Upper lobe of left lung (tissue), 6 donors: ENCODE measurements at places on chromosomes 3 and 15. TPM values are rescaled to one million over a fixed set of nuclear protein-coding genes. Genes with fewer than 3 reads are reported as not detected.

GRCh38 chr3:197295871-197296270, 2.5 kb downstream of the DLG1 start:
- no peak for DNase-seq

- DNase-seq: peak; percentile 22
Measured at GRCh38 chr15:25178835-25179672, 224.3 kb downstream of the SNRPN start.

GRCh38 chr3:70982284-70982683, 601.2 kb downstream of the FOXP1 start:
- DNase-seq: no peak

GRCh38 chr3:62201438-62202035, 171.8 kb downstream of the FEZF2 start:
- DNase-seq: no peak

DNA sequence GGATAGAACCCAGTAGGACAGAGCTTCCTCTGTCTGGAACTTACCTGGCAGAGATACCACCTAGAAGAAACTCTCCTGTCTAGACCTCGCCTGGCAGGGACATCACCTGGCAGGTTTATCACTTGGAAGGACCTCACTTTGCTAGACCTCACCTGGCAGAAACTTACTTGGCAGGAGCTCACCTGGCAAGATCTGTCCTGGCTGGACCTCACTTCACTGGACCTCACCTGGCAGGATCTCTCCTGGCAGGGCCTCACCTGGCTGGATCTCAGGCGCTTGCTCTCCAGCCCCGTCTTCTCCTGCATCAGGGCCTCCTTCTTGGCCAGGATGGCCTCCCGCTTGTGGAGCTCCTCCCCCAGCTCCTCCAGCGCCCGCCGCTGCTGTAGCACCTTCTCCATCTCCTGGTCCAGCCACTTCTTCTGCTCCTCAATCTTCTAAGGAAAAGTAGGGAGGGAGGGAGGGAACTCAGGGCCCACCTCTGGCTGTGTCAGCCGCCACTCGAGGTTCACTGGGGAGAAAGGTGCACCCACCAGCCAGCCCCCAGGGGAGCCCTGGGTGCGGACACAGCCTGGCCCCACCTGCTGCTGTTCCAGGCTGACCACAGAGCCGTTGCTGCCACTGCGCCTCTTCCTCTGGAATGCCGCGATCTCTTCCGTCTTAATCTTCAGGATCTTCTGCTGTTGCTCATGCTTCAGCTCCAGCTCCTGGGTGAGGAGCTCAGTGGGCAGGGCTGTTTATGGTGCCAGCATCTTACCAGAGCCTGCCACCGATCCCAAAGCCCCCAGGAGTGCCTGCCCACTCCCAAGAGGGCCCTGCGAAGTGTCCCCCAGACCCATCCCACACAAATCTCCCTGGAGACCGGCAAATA, 22.5 kb downstream of the KIF7 start:
- DNase-seq: no peak

Gene BRPF1
- total RNA-seq: 27.2 TPM

GRCh38 chr3:144865948-144866347, 894.3 kb downstream of the DIPK2A start:
- DNase-seq: no peak

GRCh38 chr3:41194701-41195100, 4.6 kb upstream of the CTNNB1 start:
- DNase-seq: no peak

Gene ZWILCH
- total RNA-seq: 4.6 TPM

DNA sequence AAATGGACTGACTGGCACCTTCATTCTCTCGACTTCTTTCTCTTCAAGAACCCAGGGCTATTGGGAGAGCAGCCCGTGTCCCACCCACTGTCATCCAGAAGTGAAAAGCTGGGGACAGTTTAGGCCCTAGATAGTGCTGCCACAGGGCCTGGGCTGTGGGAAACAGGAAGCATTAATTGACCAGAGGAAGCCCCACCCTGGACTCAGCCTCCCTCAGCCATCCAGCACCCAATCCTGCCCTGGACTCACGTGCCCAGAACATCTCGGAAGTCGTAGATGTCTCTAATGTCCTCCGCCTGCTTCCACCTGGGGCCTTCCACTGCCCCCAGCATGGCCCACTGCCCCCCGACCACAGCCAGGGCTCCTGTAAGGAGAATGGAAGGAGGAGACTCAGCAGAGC, 2.3 kb downstream of the CAMK1 start:
- peak; percentile 56 for DNase-seq

- no peak for DNase-seq
Measured at GRCh38 chr15:72521682-72522081, 47.6 kb downstream of the ARIH1 start.

Gene WDR48
- total RNA-seq: 19.8 TPM

DNA sequence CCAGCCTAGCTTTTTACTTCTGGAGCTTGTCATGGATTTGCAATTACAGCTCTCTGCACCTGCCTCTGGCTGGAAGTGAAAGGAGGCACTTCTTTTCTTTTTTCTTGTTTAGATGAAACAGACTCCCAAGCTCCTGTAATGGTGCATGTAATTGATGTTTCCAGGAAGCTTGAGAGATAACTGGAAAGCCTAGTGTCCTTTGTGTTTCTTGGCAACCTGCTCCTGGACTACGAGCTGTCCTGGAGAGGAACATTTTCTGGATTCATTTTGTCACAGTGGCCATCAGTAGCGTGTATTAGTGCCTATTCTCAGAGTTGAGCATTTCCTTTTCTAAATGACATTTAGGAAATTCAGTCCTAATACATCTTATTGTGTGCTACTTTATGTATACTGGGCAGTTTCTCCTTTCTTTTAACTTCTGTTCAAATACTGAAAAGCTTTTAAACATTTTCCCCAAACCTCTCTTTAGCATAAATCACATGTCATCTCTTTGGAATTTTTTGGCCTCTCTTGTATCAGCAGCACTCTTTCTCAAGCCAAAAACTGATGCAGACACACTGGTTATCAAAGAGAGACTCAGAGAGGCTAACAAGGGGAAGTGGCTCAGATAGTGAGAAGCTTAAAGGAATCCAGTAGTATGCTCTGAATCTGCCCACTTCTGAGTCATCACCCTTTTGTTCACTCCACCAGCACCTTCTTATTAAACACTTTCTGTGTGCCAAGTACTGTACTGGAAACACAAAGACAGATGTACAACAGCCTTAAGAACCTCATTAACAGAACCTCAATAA, 62.6 kb upstream of the SLC2A2 start:
- DNase-seq: no peak

- DNase-seq: no peak
Measured at GRCh38 chr15:42102646-42103235, 8.4 kb upstream of the PLA2G4D start.

Gene PLSCR5
- not detected for total RNA-seq

Gene PRRT3
- 2.2 TPM for total RNA-seq

DNA sequence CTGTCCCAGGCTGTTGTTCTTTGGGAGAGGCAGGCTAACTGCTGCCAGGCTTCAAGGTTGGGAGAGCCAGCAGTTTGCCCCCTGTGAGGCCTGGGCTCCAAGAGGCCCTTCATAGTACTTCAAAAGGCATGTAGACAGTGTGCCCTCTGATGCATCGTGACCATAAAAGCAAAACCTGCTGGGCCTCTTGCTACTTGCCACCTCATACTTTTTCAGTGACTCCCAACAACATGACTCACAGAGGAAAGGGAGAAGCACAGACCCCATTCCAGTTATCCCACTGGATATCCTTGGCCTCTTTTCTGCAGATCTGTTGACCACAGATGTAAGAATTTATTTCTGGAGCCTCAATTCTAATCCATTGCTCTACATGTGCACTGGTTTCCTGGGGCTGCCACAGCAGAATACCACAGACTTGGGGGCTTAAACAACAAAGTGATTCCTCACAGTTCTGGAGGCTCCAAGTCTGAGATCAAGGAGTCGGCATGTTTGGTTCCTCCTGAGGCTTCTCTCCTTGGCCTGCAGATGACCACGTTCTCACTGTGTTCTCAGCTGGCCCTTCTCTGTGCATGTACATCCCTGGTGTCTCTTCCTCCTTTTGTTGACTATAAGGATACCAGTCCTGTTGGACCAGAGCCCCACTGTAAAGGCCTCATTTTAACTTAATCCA, 8.9 kb upstream of the NSMCE3 start:
- DNase-seq: no peak

Gene LEO1
- 25.1 TPM for total RNA-seq

- DNase-seq: no peak
Measured at GRCh38 chr3:152291649-152292066, 22.9 kb downstream of the MBNL1 start.

DNA sequence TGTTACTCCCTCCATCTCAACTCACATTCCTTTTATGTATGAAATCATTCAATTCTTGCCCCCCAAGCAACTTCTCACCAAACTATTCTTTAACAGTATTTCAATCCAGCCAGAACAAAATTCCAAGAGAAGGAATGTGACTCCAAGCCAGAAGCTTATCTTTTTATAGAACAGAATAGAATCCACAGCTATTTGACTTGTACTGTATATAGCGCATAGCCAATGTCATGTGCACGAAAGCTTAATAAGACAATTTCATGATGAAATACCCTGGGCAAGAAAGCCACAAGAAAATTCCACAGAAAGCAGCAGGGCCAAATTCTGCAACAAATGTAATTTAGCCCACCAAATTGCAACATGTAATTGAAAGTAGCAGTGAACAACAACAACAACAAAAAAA, 127.6 kb upstream of the UBE2E2 start:
- no peak for DNase-seq

DNA sequence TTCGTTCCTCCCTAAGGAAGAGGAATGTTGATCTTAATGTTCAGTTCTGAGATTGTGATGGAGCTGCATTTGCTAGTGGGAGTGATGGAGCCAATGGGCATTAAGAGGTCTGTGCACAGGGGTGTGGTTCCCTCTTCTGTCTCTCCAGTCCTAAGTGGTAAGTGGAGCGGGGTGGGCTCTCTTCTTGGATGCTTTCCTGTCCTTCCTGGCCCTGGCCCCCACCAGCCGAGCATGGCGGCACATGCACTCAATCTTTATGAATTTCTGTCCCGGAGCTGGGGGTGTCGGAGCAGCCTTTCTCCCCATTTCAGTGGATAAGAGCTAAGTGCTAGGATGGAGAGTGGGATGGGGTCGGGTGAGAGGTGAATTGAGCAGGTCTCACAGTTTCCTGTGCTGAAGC, 37.6 kb upstream of the ADCY5 start:
- DNase-seq: no peak

Gene ACTRT3
- 1.2 TPM for total RNA-seq

DNA sequence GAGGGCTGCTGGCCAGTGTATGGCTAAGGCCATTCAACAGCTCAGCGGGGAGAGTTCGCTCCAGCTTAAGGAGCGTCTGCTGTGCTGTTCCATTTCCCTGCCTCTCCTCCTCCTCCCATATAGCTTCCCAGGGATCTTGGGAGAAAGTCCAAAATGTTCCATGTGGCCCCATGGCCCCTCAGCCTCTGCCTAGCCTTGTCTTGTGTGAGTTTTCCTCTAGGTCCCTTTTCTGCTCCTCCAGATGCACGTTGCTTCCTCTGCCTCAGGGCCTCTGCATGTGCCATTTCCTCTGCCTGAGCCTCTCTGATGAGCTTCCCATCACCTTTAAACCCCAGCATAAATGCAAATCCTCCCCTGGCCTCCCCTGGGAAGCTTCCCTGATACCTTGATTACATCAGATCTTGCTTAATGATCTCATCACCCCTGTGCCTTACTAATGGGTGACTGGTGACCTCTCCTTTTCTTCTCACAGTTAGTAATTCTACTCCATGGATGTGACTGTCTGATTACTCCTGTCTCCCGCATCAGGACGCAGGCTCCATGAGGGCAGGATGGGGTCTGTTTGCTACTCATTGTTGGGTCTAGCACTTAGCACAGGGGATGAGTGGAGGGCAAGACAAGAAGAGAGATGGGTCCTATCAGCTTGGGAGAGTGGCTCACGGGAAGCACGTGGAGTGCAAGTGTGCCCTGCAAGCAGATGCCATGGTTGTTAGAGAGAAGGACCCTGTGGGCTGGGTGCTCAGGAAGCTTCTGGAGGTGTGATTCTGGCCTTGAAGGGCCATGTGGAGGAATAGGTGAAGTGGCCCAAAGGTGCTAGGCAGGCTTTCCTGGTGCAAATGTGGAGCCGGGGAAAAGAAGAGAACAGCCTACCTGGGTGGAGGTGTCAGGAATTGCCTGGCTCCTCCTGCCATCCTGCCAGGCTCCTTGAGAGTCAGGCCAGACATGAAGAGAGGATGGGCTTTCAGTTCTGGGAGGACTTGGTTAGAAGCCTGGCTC, 23.8 kb downstream of the ITGA11 start:
- DNase-seq: no peak

Gene NPAP1
- under 0.01 TPM for total RNA-seq

Gene CILP
- total RNA-seq: 1.0 TPM

Gene FRMD5
- not detected for total RNA-seq

DNA sequence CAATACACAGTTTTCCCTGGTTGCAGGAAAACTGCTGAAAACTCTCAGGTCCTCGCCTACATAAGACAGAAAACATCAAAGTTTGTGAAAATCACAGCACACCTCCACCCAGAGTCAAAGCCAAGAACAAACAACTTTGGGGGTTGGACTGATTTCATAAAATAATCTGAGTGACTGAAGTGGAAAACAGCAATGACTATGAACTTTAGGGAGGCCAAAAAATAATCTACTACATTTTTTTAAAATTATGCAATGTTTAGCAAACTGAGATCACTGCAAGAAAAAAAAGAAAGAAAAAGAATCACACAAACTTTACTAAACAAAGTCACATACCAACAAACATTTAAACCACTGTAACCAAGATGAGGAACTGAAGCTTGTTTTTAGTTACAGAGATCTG, 15.9 kb upstream of the FOXP1 start:
- no peak for DNase-seq

GRCh38 chr3:168364967-168365366, 269.2 kb upstream of the GOLIM4 start:
- no peak for DNase-seq

Gene SHC4
- total RNA-seq: not detected

DNA sequence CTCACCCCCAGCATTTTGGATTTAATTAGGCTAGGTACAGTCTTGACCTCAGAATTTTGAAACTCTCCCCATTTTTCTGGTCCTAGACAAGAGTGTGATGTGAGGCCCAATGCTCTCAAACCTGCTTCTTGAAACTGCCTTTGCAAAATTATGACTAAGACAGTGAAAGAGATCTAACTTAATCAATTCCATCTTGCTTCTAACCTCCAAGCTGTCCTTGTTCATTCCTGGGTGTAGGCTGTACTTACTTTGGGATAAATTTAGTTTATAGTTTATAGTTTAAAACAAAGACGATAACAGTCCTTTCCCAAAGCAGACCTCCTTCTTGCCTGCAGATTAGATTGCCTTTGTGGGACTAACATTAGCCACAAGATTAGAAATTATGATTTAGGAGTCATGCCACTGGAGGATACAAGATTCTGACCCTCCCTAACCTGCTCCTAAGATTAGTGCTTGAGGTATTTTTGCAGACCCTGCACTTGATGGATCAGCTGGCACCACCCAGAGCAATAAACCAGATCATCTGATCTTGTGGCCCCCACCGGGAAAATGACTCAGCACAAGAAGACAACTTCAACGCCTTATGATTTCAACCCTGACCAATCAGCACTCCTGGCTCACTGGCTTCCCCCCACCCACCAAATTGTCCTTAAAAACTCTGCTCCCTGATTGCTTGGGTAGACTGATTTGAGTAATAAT, 59.6 kb downstream of the CD200R1L start:
- no peak for DNase-seq
